ENCODE measurements at places on chromosomes 16 and 17. TPM values are rescaled to one million over a fixed set of nuclear protein-coding genes. Genes with fewer than 3 reads are reported as not detected.

The TMEM204 gene
- 0.98 TPM for total RNA-seq

The PIGQ gene
- 91.7 TPM for total RNA-seq

The CCDC200 gene
- total RNA-seq: not detected

The PLEKHM1 gene
- total RNA-seq: 19.5 TPM

DNA sequence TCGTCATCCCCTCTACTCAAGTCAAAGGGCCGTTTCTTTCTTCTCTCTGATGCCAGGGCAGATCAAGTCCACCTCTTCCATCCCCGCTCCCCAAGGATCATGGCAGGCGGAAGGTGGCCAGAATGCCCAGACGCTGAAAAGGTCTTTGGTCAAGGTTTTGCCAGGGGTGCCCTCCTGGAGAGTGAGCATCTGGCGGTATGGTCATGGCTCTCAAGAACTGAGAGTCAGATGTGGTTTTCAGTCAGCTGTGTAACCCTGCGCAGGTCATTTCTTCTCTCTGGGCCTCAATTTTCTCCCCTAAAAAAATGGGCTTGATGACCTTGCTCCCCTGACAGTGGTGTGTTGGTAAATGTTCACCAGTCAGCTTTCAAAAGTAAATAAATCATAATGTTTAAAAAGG lies 12.4 kb downstream of the FOXN1 start:
- no peak for DNase-seq

DNA sequence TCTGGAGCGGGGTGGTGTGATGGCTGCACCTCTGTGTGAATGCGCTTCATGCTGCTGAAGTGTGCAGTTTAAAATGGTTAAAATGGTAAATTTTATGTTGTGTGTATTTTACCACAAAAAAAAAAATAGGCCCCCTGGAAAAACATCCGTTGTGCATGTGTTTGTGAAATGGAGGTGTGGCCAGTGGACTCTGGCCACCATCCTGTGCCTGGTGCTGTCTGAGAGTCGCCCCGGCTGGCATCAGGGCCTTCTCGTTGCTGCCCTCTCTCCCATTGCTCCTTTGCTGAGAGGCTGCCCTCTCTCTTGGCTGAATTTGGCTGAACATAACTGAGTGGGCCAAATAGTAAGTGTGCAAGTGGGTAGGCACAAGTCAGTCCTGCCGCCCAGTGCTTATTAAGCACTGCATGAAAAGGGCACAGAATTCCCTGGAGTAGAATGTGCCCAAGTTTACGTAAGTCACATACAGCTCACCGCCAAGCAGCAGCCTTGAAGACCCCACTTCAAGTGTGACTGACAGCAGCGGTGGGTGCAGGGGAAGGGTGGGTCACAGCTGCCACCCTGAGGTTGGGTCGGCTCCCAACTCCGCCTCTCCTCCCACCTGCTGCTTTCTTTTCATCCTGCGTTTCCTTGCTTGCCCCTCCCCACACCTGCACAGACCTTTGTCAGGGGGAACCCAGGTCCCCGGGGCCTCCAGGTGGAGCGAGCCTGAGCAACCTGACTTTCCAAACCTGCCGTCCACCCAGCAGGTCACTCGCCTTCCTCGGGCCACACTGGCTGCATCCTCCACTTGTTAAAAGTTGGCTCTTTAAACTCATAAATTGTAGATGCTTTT lies 46.8 kb downstream of the FOXK2 start:
- no peak for DNase-seq

- DNase-seq: no peak
Observed at GRCh38 chr16:79012671-79013434, 587.7 kb downstream of the MAF start.

GRCh38 chr17:50072925-50073324 lies 17.0 kb downstream of the ITGA3 start:
- no peak for DNase-seq

DNA sequence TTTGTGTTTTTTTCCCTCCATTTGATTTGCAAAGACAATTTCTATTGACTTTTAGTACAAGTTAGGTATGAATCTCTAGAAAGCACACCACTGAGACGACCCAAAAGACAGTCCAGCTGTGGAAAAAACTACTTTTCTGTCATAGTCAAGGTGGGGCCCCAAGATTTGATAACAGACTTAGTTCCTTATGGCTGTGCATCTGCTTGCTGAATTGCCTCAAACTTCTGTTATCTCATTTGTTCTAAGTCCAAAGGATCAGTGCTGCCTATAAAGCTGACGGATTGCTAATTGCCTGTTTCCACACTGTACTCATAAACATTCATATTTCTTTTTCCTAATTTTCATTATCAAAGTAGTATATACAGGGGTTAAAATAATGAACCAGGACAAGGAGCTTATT lies 180.8 kb downstream of the SPECC1 start:
- no peak for DNase-seq

DNA sequence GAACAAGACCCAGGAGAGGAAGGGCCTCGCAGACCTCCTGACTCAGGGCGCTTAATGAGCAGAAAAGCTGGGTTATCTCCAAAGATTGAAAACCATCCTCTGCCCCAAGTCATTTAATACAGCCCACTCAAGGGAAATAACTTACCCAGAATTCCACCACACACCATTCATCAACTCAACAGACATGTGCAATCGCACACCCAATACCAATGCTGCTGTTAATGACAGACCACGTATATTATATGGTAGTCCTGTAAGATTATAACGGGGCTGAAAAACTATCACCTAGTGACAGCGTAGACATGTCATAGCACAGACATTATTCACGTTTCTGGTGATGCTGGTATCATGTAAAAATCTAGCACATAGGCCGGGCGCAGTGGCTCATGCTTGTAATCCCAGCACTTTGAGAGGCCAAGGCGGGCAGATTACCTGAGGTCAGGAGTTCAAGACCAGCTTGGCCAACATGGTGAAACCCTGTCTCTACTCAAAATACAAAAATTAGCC lies 52.5 kb upstream of the HELZ start:
- no peak for DNase-seq

GRCh38 chr16:10770907-10771306 lies 27.3 kb downstream of the NUBP1 start:
- DNase-seq: no peak

GRCh38 chr17:12898110-12898509 lies 108.8 kb downstream of the ARHGAP44 start:
- no peak for DNase-seq

DNA sequence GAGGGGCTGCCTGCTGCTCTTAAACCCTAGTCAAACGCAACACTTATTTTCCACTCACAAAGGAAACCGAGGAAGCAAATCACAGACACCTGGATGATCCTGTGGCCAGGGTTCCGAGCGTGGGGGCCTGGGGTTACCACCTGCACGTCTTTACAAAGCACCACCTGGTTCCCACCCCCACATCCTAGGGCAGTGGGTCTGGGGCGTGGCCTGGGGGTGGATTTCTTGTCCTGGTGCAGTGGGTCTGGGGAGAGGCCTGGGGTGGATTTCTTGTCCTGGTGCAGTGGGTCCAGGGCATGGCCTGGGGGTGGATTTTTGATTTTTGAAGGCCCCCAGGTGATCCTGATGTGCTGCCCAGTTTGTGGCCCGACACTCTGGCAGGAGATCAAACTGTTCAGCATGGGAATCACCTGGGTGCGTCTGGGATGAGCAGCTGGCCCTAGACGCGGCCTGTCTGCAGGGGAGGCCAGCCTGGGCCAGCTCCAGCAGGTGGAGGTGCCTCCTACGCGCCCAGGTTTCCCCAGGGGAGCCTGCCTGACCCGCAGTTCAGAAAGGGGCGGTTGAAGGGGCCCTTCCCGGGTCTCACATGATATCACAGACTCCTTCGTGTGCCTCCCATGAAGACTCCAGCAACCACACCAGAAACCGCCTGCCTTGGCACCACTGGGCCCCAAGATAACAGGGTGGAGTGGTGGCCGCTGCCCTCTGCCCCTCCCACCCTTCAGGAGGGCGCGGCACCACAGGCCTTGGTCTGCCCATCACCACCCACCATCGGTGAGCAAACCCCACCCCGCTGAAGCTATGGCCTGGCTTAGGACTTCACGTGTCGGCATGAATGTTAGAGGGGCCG lies 6.3 kb downstream of the HAGH start:
- DNase-seq: no peak

DNA sequence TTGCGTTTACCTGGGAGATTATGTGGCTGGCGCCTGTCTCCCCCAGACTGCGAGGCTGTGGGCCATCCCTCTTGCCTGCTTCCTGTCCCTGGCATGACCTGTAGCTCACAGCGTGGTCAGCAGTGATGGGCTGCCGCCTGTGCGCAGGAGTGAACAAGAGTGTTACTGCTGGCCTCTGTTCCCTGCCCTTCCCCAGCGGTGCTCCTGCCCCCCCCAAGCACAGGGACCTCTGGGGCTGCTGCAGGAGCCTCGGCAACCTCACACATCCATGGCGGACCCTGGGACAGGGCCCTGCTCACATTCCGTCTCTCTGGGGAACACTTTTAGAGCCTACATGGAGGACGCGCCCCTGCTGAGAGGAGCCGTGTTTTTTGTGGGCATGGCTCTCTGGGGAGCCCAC lies 10.6 kb downstream of the TSC2 start:
- DNase-seq: no peak

GRCh38 chr17:5364156-5364555 lies 55.3 kb downstream of the NUP88 start:
- no peak for DNase-seq

DNA sequence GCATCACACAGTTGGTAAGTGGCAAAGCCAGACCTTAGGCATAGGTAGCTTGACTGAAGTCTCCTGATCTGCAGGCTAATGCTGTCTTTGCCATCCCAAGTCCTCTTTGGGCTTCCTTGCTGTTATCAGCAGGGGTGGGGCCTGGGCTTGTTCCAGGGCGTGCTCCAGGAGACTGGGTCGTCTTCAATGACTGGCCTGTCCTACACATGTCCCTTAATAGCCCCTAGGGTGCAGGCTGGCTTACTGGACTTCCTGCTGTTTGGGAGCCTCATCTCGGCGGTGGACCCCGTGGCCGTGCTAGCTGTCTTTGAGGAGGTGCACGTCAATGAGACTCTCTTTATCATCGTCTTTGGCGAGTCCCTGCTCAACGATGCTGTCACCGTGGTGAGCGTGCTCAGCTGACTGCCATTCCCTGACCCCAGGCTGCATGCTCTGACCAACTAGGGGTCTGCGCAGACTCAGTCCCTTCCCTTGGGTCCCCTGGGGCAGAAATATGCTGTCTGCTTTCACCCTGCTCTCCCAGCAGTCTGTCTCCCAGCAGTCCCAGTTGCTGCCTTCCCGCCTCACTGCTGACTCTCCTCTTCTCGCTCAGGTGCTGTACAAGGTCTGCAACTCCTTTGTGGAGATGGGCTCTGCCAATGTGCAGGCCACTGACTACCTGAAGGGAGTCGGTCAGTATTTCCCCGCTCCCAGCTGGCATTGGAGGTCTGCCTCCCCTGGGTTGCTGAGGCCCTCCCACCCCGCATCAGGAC lies 6.2 kb downstream of the SLC9A5 start:
- DNase-seq: no peak

GRCh38 chr16:30184096-30184890 lies 891 bp downstream of the CORO1A start:
- DNase-seq: no peak

GRCh38 chr16:26177438-26177837 lies 485.7 kb downstream of the HS3ST4 start:
- DNase-seq: no peak

DNA sequence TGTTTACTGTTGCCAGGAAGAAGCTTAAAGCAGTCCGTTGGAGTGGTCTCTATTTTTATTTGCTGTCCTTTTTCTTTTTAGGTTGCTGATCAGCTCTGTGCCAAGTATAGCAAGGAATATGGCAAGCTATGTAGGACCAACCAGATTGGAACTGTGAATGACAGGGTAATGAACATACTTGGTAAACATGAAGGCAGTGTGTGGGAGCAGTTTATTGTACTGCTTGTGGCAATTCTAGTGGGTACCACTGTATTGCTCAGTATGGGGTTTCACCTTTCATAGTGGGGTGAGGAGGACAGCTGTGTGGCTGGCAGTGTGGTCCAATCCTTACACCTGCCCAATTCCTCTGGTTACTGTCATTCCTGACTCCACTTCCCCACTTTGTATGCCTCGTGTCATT lies 25.3 kb downstream of the IST1 start:
- no peak for DNase-seq

DNA sequence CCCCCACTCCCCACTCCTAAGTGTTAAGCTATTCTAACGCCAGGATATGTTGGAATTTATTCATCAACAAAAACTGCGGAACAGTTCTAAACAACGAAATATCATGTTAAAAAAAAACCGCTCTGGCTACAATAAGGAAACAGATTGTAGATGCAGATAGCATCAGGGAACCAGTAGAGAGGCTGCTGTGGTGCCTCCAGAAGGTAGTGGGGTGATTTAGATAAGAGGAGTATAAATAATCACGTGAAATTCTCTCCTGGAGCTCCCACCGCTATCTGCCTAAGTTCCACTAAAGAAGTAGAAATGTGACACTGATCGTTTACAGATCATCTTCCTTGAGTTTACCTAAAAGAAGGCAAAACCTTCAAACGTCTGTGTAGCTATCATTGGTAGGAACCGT lies 8.0 kb downstream of the AHSP start:
- no peak for DNase-seq
